ENCODE measurements at places on chromosomes 5 and 9.

DNA sequence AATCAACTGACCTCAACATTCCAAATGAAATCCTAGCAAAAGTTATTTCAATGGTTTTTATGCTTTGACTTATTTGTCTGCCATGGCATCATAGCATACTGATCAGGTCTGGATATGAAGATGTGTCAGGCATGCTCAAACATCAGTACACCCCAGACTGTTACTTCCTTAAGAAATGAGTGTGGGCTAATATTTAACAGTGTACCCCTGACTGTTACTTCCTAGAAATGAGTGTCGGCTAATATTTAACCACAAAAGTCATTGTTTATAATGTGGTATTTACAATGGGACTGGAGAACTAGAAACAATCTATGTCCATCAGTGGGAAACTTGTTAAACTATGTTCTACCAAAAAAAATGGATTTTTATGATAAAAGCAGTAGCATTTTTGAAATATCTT is 38.1 kb upstream of the HNRNPA0 start:
- no peak for DNase-seq

DNA sequence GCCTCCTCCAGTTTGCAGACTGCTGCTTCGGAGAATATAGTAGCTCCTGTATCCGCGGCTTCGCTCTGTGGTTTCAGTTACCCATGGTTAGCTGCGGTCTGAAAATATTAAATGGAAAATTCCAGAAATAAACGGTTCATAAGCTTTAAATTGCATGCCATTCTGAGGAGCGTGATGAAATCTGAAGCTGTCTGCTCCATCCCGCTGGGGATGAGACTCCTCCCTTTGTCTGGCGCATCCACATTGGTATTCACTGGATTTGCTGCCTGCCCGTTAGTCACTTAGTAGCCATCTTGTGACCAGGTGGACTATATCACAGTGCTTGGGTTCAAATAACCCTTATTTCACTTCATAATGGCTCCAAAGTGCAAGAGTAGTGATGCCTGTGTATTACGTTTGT is 36.3 kb downstream of the MSX2 start:
- no peak for DNase-seq

DNA sequence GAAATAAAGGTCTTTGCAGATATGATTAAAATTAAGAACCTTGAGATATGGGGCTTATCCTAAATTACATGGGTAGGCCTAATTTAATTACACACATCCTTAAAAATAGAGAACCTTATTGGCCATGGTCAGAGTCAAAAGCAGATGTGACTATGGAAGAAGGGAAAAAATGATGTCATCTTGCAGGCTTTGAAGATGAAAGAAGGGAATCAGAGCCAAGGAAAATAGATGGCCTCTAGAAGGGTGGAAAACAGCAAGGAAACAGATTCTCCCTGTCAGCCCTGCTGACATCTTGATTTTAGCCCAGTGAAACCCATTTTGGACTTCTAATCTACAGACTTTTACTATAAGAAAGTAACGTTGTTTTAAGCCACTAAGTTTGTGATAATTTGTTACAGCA is 37.6 kb upstream of the KCNN2 start:
- no peak for DNase-seq

GRCh38 chr5:168865968-168866367 is 286.8 kb upstream of the PANK3 start:
- DNase-seq, result no peak

DNA sequence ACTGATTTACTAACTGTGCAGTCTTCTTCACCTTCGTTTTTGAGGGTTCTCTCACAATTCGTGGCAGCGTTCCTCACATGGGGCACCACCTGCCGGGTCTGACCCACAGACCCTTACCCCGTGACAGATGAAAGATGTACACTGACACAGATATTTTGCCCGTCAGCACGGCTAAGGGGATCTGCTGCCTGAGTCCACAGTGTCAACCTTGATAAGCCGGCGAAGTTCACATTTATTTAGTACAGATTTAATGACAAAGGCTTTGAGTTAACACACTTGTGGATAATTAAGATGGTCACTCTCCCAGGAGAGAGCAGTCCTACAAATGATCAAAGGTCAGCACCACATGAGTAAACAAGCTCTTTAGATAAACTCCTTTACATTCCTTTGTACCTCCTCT is 15.9 kb upstream of the TEX10 start:
- no peak for DNase-seq

Data from T-helper 2 cell treated with Interferon-gamma antibody and Interleukin-4, amounts not matched to agents 5 μg/mL and 100 μg/mL, for 36 hours (primary cell).